HS-27A (cell line): ENCODE measurements at places on chromosomes 6 and 20.

DNA sequence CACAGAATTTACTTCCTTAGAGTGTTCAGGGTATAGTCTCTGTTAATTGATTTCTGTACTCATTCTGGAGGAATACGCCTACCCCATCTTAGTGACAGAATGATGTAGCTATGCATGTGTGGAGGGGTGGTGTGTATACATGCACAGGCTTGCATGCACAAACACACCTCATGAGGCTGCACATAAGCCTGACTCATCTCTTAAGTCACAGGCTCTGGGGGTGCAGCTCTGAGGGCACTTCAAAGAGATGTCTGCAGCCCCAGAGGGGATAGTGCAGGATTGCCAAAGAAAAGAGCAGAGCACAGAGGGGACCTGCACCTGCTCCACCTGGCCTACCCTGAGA is 24.6 kb downstream of the TBX18 start:
- DNase-seq, result no peak

DNA sequence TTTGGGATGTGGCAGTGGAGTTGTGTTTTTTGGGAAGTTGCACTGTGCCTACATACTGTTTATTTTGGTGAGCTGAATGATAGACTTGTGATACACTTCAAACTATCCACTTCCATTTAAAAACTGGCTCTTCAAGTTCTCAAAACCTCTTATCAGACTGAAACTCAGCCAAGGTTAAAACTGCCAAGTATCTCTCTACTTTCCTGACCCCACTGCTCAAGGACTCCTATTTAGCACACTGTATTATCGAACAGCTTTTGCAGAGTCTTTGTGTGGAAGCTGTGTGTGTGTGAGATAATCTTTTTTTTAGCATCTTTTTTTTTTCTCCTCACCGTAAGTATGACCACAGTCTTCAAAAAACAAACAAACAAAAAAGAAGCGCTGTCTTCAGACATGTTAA is 21.1 kb downstream of the STX11 start:
- no peak for DNase-seq

DNA sequence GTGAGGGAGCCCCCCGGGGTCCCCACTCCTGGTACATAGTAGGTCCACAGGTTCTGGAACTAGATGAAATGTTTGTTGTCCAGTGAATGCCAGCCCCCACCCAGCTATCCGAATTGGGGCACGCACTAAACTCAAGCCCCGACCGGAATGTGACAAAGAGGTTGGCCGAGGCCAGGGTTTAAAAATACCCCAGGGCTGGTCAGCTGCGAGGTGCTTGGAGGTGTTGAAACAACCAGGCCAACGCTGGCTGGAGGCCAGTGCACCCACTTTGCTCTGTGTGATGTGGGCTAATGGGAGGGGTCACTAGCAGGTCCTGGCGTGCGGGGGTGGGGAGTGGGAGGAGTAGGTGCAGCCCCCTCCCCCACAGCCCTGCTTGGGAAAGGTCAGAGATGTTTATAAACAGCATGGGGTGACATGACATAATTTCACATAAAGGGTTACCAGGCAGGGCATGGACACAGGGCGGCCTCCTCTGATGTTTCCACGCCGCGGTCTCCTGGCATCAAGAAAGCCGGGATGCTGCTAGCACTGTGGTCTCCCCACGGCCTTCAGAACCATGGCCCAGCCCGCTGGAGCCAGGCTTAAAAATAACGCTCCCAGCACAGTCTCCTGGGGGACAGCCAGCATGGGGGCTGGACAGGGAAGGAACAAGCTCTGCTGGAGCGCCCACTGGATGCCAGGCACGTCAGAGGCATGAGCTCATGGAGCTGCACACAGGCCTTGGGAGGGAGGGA is 111.2 kb upstream of the PTPN1 start:
- no peak for DNase-seq

GRCh38 chr6:37556881-37557644 is 57.4 kb upstream of the CCDC167 start:
- DNase-seq, result no peak
